ENCODE measurements at places on chromosomes 1 and 21.
A peak's percentile ranks its signal among the peaks of the same experiment; 100 is the strongest.

DNA sequence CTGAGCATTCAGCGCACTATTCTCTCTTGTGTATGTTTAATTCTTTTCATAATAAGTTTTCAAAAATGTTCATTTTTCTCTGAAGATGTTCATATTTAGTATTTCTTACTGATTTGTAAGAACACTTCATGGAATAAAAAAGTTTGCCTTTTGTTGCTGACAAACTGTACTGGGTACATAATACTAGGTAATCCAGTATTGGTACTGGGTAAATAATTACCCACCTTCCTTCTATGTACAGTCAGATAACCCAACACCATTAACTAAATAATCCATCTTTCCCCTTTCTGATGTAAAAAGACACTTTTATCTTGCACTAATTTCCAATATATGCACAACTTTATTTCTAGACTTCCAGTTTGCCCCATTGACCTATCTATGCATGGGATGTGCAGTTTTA, 23.9 kb downstream of the APP start:
- no peak for DNase-seq

GRCh38 chr1:102693345-102693744, 415.0 kb downstream of the COL11A1 start:
- DNase-seq: peak; percentile 15

GRCh38 chr1:77832901-77833300, 53.5 kb downstream of the MIGA1 start:
- DNase-seq: no peak

DNA sequence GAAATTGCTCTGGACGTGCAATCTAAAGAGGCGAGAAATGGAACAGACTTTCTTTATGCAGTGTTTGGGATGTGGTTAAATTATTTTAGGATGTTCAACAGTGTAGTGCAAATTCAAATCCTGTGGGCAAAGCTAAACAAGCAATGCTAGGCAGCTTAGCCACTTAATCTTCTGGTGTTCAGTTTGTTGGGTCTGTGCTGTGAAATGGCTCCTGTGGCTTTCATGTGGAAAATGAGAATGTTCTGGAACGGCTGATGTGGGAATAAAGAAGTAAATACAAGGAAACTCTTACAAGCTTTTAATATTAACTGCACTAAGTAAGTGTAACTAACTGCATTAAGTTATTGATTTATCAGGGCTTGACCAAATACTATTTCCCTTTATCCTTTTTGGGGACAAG, 766.6 kb downstream of the ADGRL2 start:
- DNase-seq: no peak

GRCh38 chr1:33696962-33697361, 166.9 kb upstream of the HMGB4 start:
- DNase-seq: no peak

DNA sequence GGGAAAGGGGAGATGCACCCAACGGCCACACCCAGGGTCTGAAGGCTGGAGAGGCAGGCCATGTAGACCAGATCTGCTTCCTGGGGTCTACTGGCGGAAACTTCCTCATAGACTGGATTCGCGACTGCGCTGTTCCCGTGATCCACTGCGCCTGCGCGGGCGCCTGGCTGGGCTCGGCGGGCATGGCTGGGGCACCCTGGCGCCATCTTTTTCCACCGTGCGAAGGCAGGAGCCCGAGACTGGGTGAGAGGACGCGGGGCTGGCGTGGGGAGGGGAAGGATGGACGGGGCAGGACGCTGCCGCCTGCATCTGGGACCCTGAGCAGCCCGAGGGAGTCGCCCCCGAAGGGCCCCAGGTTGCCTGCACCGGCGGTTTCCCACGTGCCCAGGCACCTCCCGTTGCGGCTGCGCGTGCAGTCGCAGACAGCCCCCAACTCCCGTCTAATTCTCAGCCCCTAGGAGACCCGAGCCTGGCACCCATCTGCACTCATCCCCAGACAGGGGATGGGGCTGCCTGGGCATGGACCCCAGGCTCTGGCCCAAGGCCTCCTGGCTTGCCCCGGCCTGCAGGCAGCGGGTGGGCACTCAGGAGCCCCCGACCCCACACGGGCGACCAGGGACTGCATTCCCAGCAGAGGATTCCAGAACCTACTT, 12.4 kb upstream of the FAM3B start:
- DNase-seq: no peak

DNA sequence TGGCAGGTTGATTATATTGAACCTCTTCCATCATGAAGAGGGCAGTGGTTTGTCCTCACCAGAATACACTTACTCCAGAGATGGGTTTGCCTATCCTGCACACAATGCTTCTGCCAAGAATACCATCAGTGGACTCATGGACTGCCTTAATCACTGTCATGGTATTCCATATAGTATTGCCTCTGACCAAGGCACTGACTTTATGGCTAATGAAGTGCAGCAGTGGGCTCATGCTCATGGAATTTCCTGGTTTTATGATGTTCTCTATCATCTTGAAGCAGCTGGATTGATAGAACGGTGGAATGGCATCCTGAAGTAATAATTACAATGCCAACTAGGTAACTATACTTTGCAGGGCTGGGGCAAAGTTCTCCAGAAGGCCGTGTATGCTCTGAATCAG, 16.6 kb upstream of the GBP6 start:
- no peak for DNase-seq

- no peak for DNase-seq
These were observed 24.1 kb upstream of the CHODL start for GRCh38 chr21:18220498-18220897.

- no peak for DNase-seq
These were observed 23.0 kb downstream of the KNCN start for GRCh38 chr1:46528297-46528955.

- no peak for DNase-seq
These were observed 16.4 kb downstream of the RIMS3 start for GRCh38 chr1:40648928-40649591.

DNA sequence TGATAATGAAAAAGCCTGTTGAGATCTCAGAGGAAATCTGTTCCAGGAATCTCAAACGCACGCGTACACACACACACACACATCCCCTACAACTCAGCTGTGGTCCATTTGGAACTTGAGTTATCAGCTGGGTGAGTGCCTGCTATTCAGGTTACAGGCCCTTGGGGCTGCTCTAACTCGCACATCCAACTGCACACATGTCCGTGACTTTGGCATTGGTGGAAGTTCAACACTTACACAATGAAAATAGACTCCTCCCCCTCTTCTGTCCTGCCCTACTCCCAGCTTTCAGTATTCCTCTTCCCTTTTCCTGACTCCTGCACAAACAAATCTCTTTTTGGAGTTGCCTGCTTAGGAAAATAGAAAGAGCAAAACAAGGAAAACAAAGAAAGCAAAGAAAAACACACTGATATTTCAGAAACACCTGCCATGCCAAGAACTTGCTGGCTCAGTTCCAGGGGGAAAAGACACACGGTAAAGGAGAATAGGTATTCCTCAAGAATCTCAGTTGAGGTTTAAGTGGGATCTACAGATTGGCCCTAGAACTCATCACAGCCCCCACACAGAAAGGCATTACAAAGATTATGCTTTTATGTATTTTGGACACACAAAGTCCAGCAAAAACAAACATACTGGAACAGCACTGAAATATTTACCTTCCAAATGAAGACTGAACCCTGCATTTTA, 140.9 kb downstream of the TGFBR3 start:
- DNase-seq: no peak

GRCh38 chr1:56830052-56830451, 10.8 kb upstream of the FYB2 start:
- DNase-seq: no peak

DNA sequence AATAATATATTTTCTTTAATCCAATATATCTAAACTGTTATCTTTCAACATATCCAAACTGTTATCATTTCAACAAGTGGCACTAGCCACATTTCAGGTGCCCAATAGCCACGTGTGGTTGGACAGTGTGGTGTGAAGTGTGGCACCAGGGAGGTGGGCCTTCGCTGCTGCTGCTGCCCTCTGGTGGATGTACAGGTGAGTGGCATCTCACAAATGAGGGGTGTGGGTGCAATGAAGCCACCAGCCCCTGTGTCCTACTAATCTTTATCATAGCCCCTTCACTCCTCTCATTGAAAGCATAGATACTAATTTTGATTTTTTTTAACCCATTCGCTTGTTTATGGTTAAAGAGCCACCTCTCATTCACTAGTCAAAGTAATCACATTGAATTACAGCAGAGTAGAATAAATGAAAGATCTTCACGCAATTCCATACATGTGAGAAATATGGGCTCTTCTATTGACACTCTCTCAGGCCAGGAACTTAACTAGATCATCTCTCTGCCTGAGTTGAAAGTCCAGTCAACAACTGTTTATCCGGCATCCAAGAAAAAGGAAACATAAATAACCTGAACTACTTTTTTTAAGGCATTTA, 499.2 kb downstream of the OMA1 start:
- peak; percentile 15 for DNase-seq

DNA sequence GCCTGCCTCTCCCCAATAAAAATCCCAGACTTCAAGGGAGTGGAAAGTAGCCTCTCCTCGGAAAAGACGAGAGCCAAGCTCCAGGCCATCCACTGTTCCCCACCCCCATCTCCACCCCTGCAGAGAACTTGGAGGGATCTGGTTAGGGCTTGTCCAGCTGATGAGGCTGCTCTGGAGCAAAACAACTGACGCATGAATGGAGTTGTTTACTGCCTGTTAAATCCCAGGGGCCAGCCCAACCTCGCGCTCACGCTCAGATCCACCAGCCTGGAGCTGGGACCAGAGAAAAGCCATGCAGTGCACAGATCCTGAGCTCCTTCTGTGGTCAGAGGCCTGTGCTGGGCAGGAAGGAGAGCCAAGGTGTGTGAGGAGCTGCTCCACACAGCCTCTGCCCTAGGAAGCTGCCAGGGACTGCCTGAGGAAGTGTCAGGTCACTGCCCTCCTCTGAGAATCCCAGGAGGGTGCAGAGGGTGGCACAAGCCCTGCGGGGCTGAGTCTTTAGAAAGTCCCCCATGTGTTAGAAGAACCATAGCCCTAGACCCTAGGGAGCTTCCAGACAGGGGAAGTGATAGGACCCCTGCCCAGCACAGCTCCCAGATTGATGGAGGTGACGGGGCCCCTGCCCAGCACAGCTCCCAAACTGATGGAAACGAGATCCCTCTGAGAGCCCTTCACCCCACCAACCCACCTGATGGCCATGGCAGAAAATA, 109.0 kb upstream of the IPO9 start:
- DNase-seq: no peak

DNA sequence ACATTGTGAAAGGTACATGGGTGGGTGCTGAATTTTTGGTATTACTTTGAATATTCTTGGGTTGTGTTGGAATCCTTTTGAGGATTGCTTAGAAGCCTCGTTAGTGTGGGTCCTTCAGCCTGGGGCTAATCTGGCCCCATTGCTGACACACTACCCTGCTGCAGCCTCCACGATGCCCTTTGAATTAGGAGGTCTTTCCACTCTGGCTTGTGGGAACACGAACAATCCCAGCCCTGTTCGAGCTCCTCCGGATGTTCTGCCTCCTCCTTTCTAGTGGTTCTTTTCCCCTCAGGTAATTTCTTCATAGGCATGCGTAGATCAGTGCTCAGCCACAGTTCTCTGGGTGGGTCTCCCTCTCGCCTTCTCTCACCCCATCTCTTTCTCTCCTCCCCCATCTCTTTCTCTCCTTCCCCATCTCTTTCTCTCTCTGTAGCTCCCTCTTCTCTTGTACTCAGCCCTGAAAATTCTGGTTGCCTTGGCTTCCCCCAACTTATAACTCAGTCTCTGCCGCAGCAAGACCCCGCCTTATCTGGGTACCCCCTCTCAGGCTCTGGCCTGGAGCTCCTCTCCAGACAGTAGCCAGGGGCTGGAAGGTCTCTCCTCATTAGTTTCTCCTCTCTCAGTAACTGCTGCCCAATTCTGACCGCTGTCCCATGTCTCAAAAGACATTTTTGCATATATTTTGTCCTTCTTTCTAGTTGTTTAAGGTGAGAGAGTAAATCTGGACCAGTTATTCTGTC, 46.0 kb upstream of the SLC19A1 start:
- DNase-seq: no peak

- no peak for DNase-seq
These were observed 4.2 kb upstream of the C1orf159 start for GRCh38 chr1:1120096-1120495.

- no peak for DNase-seq
These were observed 4.7 kb upstream of the THEM5 start for GRCh38 chr1:151858030-151858746.

DNA sequence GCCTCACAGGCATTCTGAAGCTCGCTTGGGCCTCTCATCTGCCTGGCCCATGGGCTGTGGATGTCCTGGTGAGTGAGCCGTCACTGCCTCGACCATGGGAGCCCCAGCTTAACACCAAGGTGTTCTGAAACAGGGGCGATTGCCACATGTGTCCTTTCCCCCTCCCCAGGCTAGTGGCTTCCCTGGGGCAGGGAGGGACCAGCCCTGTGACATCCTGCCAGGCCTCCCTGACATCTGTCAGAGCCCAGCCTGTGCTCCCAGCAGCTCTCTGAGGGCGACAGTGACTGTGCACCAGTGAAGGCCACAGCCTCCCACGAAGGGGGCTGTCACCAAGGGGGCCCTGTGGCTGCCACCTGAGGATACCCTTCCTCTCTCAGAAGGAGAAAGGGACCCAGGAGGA, 35.9 kb upstream of the CCDC27 start:
- no peak for DNase-seq

DNA sequence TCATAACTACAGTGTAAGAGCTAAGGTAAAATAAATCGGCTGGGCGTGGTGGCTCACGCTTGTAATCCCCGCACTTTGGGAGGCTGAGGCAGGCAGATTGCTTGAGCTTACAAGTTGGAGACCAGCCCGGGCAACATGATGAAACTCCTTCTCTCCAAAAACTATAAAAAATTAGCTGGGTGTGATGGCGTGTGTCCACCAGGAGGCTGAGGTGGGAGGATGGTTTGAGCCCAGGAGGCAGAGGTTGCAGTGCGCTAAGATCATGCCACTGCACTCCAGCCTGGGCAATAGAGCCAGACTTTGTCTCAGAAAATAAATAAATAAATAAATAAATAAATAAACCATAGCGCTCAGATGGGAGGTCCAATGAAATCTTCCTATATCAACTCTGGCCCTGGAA, 16.7 kb upstream of the FAM110D start:
- DNase-seq: no peak

- no peak for DNase-seq
These were observed 13.1 kb upstream of the PSMG1 start for GRCh38 chr21:39196310-39196709.

DNA sequence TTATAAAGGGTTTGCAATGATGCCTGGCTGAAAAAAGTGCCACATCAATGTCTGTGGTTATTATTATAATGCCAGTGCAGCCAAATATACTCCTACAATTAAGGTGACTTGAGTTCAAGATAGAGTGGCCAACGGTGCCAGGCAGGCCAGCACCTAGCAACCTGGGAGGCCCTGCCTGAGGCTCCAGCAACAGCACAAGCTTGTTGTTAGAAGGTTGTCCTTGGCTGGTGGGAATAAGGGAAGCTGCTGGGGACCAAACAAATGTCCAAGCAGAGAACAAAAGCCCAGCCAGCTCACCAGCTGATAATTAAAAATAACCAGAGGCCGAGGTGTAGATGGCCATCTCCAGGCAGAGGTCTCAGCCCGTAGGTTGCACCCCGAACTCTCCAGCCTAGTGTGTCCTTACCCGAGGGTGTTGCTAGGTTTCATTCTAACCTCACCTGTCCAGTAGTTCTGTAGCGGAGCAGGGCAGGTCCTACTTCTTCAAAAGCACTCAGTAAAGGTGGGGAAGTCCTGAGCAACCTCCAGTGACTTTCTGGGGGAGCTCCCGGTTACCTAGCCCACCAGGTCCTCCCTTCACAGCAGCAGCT, 1.9 kb downstream of the TMPRSS2 start:
- no peak for DNase-seq

Measured in CMK (cell line).